ENCODE measurements at places on chromosomes 2 and 18. TPM values are rescaled to one million over a fixed set of nuclear protein-coding genes. Genes with fewer than 3 reads are reported as not detected.
A peak's percentile ranks its signal among the peaks of the same experiment; 100 is the strongest.

DYNAP gene
- not detected for total RNA-seq

COL6A3 gene
- not detected for total RNA-seq

RAD51AP2 gene
- total RNA-seq: not detected

ATP6V1C2 gene
- total RNA-seq: not detected

MAB21L4 gene
- not detected for total RNA-seq

SCN7A gene
- not detected for total RNA-seq

SDC1 gene
- 0.10 TPM for total RNA-seq

ITGA4 gene
- total RNA-seq: 61.7 TPM

TMEM198 gene
- 6.6 TPM for total RNA-seq

ANKRD30B gene
- total RNA-seq: not detected

SAP130 gene
- total RNA-seq: 31.8 TPM

DNA sequence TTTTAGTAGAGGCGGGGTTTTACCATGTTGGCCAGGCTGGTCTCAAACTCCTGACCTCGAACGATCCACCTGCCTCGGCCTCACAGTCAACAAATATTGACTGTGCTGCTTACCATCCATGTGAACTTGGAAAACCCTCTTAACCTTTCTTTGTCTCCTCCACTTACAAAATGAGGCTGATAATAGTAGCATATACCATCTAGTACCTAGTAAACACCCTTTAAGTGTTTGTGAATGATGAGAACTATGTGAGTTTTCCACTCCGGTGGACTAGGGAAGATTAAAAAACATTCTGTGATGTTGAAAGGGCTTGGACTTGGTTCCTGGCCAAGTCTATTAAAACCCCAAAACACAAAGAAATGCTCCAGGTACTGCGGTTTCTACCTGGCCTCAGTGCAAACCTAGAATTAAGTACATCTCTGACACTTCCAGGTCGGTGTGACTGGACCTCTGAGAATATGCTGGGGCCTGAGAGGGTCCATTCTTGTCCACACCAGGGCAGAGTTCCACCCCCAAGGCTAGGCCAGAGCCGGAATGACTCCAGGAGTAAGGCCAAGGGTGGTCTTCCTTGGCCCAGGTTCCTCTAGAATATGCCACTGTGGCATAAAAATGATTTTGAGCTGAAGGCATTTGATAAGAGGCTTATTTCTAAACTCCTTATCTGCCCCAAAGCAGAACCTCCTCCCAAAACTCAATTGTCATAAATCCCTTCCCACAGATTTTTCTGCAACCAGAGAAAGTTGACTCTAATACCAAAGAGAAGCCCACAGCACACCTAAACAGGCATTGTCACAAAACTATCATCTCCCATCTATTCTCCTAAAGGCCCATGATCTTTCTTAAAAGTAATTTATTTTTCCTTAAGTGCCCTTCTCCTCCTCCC is 217.5 kb downstream of the TGIF1 start:
- DNase-seq: no peak

GRCh38 chr2:79627237-79627636 is 114.4 kb downstream of the CTNNA2 start:
- DNase-seq: no peak

DNA sequence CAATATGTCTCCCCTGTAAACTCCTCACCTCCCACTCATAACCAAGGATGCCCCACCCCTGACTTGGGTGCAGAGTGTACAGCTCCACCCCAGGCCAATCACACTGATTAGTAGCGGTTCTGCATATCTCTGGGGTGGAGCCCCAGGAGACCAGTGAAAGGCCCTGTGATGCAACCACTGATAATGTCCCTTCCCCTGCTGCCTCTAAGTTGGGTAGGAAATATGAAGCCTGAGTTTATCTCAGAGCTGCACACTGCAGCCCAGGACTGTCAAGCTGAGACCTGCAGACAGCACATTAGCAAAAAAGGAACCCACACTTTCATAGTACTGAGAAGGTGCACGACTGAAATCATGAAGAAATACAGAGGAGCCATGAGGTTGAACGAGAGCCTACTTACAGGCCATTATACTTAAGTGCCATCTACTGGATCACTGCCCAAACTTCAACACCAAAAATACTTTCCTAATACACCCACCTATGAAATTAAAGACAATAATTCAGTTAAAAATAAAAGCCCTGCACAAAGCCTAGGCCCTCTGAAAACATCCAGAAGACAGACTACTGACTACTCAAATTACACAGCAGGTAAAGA is 455.4 kb upstream of the LRRTM4 start:
- no peak for DNase-seq

GRCh38 chr2:19408592-19408991 is 50.2 kb upstream of the OSR1 start:
- no peak for DNase-seq

GRCh38 chr2:48435909-48436308 is 94.0 kb upstream of the STON1 start:
- DNase-seq: no peak

- peak; percentile 83 for DNase-seq
Observed at GRCh38 chr2:199485732-199486335, 28.1 kb upstream of the SATB2 start.

DNA sequence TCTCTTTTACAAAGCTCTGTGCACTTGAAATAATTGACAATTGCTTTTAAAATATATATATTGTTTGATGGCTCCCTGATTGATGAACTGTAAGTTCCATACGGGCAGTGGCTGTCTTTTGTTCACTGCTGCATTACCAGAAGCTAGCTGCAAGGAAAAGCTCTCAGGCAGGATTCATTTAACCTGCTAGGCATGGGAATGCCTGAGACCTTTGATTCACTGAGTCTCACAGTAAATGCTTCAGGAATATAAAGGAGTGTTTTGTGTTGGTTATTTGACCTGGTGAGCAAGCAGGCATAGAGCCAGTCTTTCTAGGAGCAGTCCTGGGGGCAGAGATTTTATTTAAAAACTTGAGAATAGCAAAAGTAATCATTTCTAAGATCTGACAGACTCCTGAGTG is 193.2 kb upstream of the ITGA4 start:
- no peak for DNase-seq

GRCh38 chr2:30512243-30512886 is 65.3 kb downstream of the LCLAT1 start:
- DNase-seq: no peak

DNA sequence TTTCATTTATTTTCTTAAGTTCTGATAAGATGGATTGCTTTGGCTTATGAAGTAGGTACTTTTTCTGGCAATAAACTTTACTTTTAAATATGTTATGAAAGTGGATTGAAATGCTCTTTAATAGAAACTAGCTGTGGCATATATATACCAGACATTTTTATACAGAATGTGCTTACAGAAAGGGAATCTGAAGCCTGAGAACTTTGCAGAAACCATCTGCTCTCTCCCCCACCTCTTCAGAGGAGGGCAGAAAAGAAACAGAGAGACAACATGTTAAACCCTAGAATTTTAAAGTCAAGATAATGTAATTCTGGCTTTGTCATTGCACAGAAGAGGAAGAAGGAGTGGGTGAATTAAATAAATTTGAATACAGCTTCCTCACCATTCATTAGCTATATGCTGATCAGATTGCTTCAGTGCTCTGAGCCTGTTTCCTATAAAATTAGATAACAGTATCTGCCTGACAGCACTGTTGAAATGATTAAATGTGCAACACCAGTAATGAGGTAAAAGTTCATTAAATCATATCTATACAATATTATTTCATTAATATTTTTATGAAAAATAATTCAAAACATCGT is 247.3 kb downstream of the CNTNAP5 start:
- no peak for DNase-seq

- no peak for DNase-seq
Observed at GRCh38 chr18:29644276-29644675, 1398.3 kb downstream of the DSC3 start.

DNA sequence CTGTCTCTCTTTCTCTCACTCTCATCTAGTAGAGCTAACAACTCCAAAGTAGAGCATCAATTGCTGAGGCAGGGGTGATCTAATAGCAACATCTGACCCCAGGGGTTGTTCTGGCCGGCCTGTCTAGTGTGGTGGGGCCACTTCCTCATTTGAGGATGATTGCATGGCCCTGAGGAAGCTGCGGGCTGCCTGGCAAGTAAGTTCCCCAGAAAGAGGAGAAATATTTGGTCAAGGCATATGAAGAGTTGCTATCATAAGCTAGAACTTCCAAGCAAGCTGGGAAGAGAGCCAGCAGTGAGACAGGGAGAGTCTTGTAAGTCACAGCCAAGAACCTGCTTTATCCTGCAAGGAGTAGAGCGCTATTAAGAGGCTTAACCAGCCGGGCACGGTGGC is 50.8 kb upstream of the TMEM87B start:
- peak; percentile 52 for DNase-seq

DNA sequence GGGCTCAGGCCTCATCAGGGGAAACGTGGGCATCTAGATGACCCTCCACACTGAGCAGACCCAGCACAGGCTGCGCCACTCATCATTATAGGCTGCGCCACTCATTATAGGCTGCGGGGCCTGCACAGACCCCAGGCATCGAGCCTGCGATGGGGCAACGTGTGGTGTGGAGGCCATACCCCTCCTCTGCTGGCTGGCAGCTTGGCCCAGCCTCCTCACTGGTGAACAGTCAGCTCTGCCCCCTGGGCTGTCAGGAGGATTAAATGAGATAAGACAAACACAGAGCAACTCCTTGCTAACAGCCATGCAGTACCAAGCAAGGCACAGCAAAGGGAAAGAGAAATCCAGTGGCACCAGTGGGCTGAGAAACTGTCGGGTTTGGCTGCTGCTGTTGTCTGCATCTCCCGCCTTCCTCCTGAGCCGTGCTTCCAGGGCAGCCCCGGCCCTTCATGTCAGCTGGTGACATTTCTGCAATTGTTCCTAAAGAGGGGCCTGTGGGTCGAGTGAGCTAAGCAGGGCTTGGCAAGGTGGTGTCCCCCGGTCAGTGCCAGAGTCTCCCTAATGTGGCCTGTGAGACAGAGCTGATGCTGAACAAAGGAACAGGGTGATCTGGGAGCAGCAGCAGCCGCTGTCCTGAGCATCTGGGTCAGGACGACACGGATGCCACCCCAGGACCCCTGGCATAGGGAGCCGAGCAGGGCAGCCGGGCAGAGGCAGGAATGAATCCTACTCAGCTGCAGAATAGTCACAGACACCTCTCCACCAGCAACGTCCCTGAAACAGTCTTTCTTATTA is 48.7 kb downstream of the RRM2 start:
- DNase-seq: no peak

DNA sequence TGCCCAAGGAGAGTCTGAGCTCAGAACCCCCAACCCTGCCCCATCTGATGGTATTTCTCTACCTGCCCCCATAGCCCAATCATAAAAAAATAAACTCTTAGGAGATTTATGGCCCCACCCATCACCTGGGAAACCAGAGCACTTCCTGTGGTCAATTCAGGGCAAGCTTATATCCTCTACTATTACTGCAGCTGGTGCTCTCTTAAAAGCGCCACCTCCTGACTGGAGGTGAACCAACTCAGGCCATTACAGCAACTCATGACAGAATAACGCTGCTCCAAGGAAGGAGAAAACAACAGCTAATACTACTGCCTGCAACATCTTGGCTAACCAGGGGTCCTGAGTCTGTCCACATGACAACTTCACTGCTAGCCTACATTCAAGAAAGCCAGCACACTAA is 195.7 kb downstream of the MTCL1 start:
- DNase-seq: peak; percentile 72

DNA sequence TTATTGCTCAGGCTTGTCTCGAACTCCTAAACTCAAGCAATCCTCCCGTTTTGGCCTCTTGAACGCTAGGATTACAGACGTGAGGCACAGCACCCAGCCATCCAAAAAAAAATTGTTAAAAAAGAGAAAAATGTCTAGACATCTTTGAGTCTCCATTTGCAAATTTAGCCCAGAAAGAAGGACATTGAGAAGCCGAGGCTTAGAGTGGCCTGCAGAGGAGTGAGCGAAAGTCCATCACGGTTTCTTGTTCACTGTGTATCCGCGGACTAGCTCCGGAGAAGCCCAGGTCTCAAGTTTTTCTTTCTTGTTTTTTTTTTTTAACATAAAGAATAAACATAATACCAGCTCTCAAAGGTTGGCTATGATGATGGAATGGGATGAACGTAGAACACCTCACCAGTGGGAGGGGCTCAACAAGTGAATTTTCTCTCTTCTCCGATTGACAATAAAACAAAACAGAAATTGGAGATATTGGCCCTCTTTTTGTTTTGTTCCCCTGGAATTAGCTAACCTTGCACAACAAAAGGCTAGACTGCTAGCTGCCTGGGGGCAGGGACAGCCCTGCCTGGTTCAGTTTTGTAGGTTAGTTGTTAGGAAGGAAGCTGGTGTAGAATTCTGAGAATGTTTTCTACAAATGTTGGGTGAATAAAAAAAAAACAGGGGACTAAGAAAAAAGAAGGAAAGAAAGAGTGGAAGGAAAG is 163.4 kb downstream of the MYCN start:
- DNase-seq: no peak

- DNase-seq: no peak
Observed at GRCh38 chr2:239392072-239392357, 8.8 kb downstream of the HDAC4 start.
